ENCODE measurements at places on chromosomes 16 and 17. TPM values are rescaled to one million over a fixed set of nuclear protein-coding genes. Genes with fewer than 3 reads are reported as not detected.

- no peak for DNase-seq
Measured at GRCh38 chr17:45689451-45689850, 94.7 kb upstream of the CRHR1 start.

GRCh38 chr16:47523342-47524006 lies 62.3 kb downstream of the PHKB start:
- no peak for DNase-seq

GRCh38 chr16:84659656-84660300 lies 11.5 kb downstream of the KLHL36 start:
- DNase-seq, result no peak

DNA sequence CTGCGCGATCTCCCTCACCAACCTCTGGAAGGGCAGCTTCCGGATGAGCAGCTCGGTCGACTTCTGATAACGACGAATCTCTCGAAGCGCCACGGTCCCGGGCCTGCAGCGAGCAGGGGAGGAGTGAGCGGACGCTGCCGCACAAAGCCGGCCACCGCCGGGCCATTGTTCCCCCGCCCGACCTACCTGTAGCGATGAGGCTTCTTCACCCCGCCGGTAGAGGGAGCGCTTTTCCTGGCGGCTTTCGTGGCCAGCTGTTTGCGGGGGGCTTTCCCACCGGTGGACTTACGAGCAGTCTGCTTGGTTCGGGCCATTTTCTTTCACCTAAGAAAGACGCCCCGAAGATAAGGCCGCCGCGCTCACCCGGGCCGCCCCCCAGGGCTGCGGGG lies 5.8 kb upstream of the UNK start:
- DNase-seq, result peak; percentile 76

GRCh38 chr17:12537436-12537835 lies 128.3 kb upstream of the MYOCD start:
- no peak for DNase-seq

- no peak for DNase-seq
Measured at GRCh38 chr17:36616061-36617029, 15.0 kb downstream of the MRM1 start.

DNA sequence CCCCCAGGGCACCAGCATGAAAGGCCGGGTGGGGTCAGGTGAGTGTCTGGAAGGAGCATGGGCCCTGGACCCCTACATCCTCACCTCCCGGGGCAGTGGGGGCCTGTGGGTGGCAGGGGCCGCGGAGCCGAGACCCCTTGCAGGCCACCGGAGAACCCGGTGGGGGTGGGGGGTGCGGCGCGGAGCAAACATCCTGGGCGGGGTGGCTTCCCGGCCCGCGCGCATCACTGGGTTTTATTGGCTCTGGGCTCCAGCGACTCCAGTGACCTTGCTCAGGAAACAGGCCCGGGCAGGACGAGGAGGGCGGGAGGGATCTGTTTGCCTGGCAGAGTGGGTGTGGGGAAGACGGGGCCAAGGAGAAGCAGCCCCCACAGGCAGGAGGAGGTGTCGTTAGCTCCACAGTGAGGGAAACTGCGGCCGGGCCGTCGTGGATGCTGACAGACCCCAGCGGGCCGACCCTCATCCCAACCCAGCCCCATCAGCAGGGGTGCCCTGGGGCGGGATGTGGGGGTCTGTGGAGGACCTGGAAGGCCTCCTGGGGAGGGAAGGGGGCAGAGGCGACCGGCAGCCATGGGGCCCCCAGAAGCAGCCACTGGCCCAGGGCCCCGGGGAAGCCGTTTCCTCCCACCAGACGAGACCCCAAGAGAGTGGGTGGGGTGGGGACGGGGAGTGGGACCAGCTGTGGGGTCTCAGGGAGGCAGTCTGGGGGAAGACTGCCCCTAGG lies 10.6 kb downstream of the SSTR5 start:
- DNase-seq, result no peak

DNA sequence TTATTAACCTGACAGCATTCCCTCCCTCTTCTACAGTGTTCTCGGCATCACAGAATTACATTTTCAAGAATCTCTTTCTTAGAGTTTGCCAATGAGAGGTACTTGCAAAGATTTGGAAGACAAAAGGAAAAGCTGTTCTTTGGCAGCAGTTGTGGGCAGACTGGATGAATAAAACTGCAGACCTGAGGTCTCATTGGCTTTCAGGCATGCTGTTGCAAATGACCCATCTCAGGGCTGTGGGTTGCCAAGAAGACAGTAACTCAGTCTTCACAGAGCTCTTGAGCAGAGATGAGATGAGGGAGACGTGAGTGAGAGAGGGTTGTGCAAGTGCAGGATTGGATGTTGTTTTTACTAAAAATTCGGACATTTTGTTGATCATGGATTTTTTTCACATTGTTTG lies 11.3 kb upstream of the USP31 start:
- no peak for DNase-seq

DNA sequence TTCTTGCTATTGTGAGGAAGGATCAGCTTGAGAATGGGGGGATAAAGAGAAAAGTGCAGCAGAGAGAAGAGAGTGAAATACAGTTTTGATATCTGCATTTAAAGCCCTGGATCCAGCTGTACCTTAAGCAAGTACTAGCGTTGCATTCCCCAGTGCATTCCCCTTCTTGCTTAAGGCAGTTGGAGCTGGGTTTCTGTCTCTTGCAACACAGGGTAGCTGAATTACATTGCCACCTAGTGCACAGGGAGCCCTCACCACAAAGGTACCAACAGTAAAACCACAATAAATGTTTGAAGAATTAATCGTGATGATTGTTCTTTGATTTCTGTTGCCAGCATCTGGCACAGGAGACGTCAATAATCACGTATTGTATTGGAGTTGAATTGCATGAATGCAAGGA lies 588.7 kb downstream of the RBFOX1 start:
- DNase-seq, result no peak

GRCh38 chr17:27551701-27552248 lies 79.2 kb upstream of the LGALS9 start:
- no peak for DNase-seq

- DNase-seq, result no peak
Measured at GRCh38 chr17:72950242-72950931, 142.1 kb downstream of the SLC39A11 start.

DNA sequence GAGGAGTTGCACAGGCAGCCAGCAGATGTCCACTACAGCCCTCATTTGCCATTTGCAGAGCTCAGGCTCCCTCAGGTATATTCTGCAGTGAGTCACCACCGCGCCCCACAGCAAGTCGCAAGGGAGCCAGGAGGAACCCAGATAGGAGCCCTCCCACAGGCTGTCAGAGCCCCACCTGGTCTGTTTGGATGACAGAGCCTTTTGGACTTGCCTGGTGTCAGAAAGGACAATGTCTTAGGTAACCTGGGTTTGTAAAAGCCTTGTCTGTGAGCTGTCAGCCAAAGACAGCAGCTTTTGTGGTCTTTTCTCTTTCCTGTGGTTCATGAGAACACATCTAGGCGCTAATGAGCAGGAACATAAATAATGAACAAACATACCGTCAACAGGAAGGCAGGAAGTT lies 70.9 kb downstream of the GNAO1 start:
- no peak for DNase-seq

DNA sequence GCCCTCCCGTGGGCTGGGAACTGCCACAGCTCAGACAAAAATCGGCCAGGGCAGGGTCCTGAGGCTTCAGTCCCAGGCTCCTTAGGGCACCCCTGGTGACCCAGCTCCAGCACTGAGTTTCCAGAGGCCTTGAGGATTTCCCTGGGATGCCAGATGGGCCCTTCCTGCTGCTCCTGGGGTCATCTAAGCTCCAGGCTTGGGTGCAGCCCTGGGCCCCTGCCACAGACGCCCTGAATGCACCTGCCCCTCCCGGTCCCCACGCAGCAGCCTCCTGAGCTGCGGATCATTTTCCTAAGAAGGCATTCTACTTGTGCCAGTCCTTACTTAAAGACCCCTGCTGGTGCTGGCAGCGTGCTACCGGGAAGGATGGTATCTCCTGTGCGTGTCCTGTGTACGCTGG lies 6.0 kb upstream of the RNPS1 start:
- DNase-seq, result no peak

GRCh38 chr17:5437721-5438317 lies 1.1 kb downstream of the C1QBP start:
- DNase-seq, result no peak

DNA sequence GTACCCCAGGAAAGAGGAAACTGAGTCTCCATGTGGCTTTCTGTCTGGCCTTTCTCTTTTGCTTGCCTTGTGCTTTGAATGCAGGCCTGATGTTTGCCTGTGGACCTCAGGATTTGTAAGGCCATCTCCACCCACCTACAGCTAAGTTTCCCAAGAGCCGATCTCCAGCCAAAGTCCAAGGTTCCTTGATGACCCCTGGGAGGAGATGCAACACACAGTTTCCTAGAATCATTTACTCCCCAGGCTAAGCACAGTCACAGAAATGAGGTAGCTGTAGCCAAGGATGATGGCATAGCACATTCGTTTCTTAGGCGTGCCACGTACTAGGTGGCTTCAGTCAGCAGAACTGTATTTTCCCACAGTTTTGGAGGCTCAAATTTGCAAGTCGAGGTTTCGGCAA lies 595.4 kb downstream of the MAF start:
- DNase-seq, result no peak

DNA sequence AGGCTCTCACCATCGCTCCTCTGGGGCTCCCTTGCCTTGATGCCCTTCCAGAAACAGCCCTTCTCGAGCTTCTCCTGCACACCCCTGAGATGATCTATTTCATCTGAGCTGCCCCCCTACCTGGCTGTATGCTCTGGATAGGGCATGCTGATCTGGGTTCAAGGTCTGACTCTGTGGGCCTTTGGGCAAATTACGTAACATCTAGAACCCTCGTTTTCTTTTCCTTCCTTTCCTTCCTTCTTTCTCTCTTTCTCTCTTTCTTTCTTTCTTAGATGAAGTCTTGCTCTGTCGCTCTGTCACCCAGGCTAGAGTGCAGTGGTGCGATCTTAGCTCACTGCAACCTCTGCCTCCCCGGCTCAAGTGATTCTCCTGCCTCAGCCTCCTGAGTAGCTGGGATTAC lies 20.3 kb downstream of the TNS4 start:
- DNase-seq, result no peak

- DNase-seq, result no peak
Measured at GRCh38 chr16:22034503-22034902, 26.6 kb downstream of the MOSMO start.

DNA sequence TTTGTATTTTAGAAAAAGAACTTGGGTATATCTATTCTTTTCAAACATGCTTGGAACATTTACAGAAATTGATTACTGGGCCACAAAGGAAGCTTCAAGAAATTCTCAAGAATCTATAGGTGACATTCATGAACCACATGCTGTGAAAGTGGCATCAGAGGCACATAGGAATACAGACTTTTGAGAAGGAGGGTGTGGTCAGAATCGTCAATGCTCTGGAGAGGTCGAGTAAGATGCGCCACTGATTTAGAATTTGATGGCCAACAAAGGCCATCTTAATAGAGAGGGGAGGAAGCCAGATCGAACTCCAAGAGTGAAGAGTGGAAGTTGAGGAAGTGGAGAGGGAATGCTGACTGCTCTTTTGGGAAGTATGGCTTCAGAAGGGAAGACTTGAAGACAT lies 3.5 kb upstream of the NSMCE1 start:
- no peak for DNase-seq

GRCh38 chr17:64115043-64115698 lies 14.8 kb downstream of the ERN1 start:
- no peak for DNase-seq

DNA sequence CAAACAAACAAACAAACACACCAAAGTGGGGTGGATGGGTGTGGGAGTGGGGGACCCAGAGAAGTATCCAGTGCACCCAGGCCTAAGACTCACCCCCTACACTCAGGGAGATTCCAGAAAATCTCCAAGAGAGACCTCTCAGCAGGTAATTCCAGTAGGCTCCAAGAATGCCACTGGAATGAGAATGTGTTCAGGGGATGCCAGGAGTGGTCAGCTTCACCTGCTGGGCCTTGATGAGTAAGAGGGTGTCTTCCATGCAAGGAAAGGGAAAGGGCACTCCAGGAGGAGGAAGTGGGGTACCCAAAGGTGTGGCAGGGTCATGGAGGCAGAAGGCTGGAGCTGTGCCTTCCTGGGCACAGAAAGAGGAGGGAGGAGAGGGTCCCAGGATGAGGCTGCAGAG lies 9.9 kb downstream of the CDH1 start:
- DNase-seq, result no peak

DNA sequence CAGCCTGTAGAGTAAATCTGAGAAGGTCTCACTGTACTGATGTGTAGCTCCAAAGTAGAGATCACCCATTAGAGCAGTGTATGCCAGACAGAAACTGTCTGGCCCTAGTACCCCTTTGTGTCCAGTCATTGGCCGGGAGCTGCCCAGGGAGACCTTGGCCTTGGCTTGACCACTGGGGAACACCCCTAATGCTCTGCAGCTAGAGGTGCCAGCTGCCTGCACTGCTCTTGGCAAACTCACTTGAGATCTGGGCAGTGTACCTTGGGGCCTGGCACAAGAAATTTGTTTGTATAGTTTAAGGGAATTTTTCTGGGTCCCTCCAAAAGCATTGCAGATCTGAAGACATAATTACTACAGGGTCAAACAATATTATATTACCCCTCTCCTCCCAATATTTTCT lies 78.7 kb upstream of the MPHOSPH6 start:
- no peak for DNase-seq

DNA sequence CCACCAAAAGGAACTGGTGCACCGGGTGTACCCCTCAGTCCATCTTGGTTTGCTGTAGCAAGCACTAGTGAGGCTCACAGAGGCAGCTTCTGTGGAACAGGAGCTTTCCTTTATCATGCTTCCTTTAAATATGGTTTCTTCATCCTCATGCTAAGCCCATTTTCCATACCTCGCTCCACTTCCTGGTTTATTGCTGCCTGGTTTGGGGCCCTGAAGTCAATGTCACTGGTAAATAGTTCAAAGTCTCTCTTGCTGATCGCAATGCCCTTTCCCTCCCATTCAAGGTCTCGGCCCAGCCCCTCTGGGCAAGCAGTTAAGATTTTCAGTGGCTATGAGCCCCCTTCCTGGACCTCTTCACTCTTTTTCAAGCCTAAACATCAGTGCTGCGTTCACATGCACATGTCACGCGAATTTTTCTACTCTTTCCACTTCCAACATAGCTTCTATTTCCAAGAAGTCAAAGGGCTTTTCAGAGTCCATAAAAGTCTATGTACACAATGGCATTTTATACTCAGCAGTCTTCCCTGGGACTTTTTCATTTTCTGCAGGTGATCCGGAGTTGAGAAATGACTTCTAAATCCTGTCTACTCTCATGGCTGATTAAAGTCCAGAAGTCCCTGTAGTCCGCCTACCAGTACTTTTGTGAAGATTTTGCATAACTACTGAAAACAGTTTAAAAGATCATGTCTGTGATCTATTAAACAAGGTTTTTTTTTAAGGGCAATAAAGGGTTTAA lies 323.8 kb upstream of the ZFHX3 start:
- DNase-seq, result no peak

- no peak for DNase-seq
Measured at GRCh38 chr17:81228420-81228819, 5.7 kb upstream of the CEP131 start.

The CCL17 gene
- not detected for total RNA-seq

The C1QTNF8 gene
- not detected for total RNA-seq

The TOB1 gene
- 25.7 TPM for total RNA-seq

The KCNJ16 gene
- total RNA-seq, result not detected

The EIF1 gene
- 899 TPM for total RNA-seq

The DBF4B gene
- total RNA-seq, result 31.8 TPM

The TP53TG3B gene
- total RNA-seq, result not detected

The CDT1 gene
- total RNA-seq, result 145 TPM

The IGFALS gene
- total RNA-seq, result not detected

The SMIM36 gene
- not detected for total RNA-seq

The TAT gene
- total RNA-seq, result not detected

The ST6GALNAC2 gene
- total RNA-seq, result not detected

The CSH1 gene
- 8.3 TPM for total RNA-seq

The TRPV2 gene
- total RNA-seq, result 42.0 TPM

The NPW gene
- 4.6 TPM for total RNA-seq
